ENCODE measurements at places on chromosomes 3 and 15.

GRCh38 chr3:166060789-166061479 lies 223.7 kb upstream of the BCHE start:
- DNase-seq, result no peak

DNA sequence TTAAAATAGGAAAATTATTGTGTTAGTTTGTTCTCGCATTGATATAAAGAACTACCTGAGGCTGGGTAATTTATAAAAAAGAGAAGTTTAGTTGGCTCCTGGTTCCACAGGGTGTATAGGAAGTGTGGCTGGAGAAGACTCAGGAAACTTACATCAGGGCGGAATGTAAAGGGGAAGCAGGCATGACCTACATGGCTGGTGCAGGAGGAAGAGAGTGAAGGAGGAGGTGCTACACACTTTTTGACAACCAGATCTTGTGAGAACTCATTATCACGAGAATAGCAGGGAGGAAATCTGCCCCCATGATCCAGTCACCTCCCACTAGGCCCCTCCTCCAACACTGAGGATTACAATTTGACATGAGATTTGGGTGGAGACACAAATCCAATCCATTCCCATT lies 490.7 kb downstream of the RBMS3 start:
- no peak for DNase-seq

DNA sequence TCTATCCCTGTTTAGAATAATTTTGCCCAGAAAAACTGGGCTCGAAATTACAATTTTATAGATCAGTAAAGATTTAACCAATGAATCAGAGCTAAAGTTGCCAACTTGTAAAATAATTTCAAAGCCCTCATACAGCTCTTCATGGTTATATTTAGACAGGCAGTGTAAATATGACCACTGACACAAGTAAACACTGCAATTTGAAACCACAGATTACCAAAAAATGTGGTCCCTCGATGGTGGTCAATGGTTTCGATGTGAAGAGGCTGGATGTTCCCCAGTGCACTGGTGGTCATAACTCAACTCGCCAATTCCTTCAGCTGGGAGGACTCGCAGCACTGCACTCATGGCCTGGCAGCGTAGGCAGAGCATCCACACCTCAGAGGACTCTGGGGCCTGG lies 28.6 kb downstream of the LRTM1 start:
- no peak for DNase-seq

DNA sequence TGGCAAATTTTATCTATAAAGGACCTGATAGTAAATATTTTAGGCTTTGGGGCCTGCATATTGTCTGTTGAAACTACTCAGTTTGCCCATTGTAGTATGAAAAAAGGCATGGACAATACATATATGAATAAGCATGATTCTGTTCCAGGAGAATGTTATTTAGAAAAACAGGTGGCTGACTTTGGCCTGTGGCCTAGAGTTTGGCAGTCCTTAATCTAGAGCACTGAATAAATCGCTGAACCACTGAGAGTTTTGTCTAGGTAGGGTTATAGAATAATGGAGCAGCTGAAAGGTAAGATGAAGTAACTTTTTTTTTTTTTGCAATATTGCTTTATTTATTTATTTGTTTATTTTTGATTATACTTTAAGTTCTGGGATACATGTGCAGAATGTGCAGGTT lies 75.0 kb downstream of the LRRC49 start:
- no peak for DNase-seq

DNA sequence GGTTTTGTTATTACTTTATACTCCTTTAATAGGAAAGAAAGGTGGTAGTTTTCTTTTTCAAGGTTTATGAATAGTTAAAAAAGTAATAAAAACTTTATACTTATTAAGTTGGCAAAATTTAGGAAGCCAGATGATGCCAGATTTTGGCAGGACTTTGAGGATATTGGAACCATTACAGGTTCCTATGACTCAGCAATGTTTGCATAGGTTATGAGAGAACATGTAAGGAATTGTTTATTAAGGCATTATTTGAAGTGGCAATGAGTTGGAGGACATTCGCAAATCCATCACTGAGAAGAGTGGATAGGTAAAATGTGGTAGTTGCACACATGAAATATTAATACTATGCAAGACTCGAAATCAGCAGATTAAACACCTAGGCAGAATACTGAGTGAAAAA lies 29.9 kb downstream of the CDAN1 start:
- DNase-seq, result no peak

GRCh38 chr15:32651229-32651837 lies 9.8 kb downstream of the SCG5 start:
- peak; percentile 77 for DNase-seq

DNA sequence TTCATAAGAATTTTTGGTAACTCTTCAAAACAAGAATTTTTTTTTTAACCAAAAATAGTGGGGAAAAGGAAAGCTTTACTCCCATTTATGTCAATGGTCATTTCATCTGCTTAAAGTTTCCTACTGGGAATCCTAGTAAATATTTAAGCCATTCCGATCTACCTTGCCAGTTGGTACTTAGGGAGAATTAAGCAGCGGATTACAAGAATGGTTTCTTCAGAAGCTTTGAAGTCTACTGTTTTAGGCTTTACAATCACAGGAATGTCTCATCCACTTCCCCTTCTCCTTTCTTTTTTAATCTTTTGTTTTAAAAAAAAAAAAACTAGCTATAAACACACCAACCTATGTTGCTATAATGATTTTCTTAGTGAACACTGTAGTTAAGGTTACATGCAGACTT lies 341.4 kb upstream of the ATP11B start:
- no peak for DNase-seq

GRCh38 chr3:138205527-138205926 lies 18.4 kb downstream of the ARMC8 start:
- DNase-seq, result no peak

- no peak for DNase-seq
Measured at GRCh38 chr3:119570229-119570628, 9.1 kb upstream of the ADPRH start.

DNA sequence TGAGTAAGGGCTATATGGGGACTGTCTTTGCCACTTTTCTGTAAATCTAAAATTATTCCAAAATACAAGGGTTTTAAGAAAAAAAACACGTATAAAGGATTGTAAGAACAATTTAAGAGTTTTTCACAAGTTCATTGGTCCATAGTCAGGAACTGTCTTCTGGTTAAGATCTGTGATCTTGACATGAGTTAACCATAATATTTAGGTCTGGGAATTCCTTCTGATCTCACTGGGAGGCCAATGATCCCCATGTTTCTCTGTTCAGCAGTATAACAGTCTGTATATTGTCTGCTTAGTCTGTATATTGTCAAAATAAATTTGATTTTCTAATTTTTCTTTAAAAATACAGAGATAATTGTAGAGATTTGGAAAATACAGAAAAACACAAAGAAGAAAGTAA lies 848 bp upstream of the RHCG start:
- DNase-seq, result no peak

- DNase-seq, result no peak
Measured at GRCh38 chr15:95922431-95922830, 408.1 kb upstream of the NR2F2 start.

- no peak for DNase-seq
Measured at GRCh38 chr3:127698286-127698685, 25.5 kb downstream of the ABTB1 start.

- DNase-seq, result no peak
Measured at GRCh38 chr3:95798628-95799027, 1015.8 kb upstream of the EPHA6 start.

GRCh38 chr3:111846039-111846438 lies 13.0 kb upstream of the PHLDB2 start:
- no peak for DNase-seq

DNA sequence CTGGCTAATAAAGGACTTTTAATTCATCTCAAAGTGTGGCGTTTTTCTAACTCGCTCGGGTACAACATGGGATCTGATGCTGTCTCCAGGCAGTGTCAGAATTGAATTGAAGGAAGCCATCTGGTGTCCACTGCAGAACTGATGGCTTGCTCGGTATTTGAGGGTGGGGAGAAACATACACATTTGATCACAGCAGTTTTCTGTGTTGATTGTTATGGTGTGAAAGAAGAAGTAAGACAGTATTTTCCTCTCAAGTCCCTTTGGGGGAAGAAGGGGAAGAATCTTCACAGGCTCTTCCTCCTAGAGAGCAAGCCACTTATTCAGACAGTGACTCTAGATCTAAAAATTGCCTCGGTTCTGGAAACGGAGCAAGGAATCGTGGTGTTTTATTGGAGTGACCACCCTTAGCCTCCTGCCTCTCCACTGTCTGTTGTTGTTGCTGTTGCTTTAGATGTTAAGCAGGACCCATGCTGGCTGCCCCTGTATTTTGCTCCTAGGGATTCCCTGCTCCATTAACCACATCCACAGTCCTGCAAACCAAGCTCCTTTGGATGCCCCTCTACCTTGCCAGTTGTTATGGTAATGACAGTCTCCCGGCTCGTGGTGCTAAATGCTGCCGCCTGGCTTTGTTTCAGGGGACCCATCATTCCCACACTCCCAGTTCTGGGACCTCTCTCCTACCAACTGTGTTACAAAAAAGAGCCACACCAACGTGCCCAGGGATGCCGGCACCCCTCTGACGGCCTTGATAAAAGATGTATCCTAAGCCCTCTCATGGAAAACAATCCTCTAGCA lies 15.3 kb upstream of the MCCC1 start:
- DNase-seq, result no peak

- peak; percentile 16 for DNase-seq
Measured at GRCh38 chr3:101484805-101485620, 28.0 kb downstream of the SENP7 start.

DNA sequence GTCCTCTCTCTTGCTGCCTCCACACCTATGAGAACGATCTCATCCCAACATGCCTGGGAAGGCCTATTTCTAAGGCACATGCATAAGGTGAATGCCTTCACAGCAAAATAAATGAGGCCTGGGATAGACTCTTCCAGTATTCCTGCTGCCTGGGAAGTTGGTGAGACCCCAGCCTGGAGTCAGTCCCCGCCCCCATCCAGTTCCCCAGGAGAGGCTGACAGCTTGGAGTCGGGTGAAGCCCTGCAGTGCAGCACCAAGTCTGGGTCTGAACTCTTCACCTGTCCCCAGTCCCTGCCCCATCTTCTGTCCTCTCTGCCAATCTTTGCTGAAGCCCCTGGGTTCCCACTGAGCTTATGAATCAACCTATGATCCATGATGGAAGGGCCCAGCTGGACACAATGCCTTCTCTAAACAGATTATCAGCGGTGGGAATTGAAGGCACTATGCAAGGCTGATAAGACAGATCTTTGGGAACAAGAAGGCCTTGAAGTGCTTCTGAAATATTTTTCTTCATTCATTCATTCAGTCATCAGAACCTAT lies 10.2 kb upstream of the APBA2 start:
- no peak for DNase-seq

DNA sequence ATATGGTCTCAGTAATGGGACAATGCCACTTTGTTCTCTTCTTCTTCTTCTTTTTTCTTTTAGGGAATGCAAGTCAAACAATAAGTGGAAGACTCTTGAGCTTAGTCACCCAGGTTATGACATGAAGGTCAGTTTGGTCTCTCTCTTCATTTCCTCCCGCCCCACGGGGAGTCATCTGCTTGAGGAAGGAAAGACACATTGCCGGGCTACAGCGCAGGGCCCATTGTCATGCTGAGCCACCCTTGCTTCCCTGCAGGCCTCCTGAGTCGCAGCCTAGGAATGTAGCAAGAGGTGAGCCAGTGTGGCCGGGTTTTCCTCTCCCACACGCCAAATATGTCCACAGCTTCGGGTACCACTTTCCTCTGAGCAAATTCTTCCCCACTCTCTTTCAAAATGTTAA lies 47.6 kb downstream of the RAP2B start:
- DNase-seq, result no peak

- DNase-seq, result no peak
Measured at GRCh38 chr3:127395663-127396355, 108.0 kb upstream of the PRR20G start.

GRCh38 chr3:42005401-42005800 lies 43.5 kb upstream of the ULK4 start:
- DNase-seq, result no peak

DNA sequence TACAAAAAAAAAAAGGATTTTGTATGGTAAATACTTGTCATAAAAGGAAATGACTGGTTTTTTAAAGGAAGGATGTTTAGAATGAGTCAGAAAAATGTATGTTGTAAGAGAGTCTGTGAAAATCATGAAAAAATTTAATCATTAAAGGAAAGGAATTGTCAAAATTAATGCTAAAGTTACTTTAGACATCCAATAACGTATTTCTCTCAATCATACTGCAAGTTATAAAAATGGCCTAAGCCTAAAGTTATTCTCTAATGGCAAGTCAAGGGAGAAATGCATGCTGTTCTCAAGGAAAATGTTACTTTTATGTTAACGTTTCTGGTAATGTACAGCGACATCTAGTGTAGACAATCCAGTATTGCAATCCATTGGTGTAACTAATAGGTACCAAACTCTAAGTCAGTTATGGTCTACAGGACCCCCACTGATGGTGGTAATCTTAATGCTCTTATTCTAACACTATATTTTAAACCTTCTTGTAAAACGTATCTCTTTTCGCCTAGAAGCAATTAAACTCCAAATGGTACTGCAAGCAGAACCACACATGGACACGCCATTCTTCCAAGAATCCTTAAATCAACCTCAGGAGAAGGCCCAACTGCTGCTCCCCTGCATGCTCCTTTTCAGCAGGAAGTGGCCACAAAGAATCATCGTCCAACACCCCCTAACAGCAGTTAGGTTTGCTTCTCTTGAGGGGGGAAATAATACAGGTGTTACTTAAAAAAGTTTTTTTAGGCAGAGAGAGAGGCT lies 35.2 kb downstream of the NCEH1 start:
- DNase-seq, result peak; percentile 41

DNA sequence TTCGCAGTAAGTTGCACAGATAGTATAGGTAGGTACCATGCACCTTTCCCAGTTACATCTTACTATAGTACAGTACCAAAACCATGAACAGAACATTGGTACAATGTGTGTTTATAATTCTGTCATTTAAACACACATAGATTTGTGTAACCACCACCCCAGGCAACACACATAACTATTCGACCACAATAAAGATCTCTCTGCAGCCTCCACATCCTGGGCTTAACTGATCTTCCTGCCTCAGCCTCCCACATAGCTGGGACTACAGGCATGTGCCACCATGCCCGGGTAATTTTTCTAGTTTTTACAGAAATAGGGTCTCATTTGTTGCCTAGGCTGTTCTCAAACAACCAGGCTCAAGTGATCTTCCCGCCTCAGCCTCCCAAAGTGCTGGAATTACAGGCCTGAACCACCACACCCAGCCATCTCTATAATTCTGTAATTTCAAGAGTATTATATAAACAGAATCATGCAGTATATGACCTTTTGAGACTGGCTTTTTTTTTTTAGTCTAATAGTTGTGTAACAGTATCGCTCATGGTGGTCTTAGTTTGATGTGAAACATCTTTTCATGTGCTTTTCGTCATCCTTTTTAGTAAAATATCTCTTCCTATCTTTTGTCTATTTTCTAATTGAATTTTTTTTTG lies 13.3 kb upstream of the TMF1 start:
- no peak for DNase-seq

DNA sequence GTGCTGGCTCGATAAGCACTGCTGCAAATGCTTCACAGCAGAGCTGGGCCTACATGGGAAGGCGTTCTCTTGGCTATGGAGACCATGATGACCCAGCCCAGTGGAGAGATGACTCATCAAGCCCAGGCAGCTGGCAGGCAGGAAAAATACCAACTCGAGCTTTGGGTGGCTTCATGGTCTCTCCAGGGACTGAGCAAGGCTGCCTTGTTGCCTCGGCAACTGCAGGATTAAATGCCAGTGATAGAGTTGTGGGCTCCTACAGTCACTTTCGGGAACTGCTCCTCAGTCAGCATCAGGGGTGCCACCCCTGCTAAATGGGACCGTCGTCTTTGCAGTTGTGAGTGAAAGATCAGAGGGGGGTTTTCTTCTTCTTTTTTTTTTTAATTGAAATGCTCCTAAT lies 54.6 kb upstream of the MYZAP start:
- DNase-seq, result no peak

Measured in K562 (cell line).